ENCODE measurements at places on chromosomes 4 and X.
A peak's percentile ranks its signal among the peaks of the same experiment; 100 is the strongest.

DNA sequence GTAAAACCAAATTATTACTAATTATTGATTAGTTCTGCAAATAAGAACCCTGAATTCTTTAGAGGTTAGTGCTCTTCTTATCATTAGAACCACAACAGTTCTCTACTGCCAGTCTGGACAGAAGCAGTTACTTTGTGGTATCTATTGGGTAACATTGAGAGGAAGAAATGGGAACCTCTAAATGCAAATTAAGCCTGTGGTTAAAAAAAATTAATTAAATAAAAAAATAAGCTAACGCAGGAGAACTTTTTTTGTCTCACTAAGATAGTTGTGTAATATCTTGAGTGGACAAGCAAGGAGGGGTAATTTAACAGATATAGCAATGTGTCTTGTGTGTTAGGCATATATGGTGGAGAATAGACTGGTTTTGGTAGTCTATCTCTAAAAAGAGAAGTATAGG is 32.9 kb upstream of the TET2 start:
- DNase-seq = no peak

DNA sequence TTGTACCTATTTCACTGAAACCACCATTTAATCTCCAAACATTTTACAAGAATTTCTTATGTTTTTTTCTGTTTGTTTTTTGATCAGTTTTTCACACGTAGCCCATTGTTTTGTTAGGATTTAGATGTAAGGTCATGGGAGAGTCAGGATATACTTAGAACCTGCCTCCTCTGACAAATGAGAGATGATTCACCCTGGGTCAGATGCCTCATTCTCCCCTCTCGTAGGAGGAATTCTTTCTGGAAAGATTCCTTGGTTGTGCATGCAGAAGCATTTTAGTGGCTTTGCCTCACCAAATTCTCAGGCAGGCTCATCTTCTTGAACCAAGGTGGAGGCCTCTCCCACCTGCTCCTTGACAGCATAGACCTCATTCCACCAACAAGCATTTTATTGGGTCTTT is 599.3 kb downstream of the SPRY1 start:
- no peak for DNase-seq

GRCh38 chr4:70760662-70761061 is 38.9 kb downstream of the RUFY3 start:
- no peak for DNase-seq

GRCh38 chr4:3668825-3669552 is 97.2 kb upstream of the ADRA2C start:
- DNase-seq = no peak

DNA sequence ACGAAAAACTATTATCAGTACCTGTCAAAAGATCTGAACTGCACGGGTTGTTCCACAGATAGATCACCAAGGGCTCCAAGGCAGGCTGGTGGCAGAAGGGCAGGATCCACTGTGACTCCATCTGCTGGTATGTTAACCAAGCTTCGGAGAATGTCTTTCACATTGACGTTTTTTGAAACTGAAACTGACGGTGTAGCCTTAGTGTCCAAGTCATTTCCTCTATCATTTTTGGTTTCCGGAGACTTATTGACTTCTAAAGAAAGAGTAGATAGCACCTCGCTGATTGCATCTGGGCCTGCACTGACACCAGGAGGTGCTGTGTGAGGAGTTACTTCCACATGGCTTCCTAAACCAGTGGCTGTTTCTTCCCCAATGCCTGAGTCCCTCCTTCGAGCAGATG is 186.9 kb downstream of the LRBA start:
- DNase-seq = peak; percentile 21

DNA sequence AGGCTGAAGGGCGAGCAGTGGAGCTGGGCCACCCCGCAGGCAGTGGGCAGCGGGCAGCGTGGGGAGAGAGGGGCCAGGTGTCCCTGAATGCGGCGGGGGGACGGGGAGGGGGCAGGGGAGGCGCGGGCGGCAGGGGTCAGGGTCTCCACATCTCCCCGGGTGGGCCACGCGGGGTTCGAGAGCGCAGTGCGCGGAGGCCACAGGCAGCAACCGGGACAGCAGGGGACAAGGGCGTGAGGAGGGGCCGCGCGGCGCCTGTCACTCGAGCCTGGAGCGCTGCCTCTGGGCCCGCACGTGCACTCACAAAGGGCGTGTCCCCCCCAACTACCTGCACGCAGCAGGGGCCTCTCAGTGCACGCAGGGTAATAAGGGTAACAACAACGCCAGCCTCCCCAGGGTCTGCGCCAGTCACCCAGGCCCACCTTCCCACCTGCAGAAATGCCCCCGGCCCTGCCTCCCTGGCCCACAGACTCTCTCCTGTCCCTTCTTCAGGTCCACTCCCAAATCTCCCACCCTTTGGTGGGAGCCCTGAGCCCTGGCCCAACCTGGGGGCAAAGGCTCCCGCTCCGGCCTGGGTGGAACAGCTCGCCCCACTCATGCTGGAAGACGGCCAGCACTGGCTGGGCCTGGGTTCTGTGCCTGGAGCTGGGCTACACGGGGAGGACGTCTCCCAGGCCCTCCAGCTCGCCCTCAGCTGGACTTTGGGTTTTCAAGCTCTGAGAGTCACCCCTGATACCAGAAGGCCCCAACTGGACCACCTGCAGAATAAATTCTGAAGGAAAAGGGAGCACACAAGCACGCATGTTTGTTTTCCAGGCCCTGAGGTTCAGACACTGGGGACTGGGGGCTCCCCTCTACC is 53.2 kb downstream of the ZFYVE28 start:
- DNase-seq = no peak

DNA sequence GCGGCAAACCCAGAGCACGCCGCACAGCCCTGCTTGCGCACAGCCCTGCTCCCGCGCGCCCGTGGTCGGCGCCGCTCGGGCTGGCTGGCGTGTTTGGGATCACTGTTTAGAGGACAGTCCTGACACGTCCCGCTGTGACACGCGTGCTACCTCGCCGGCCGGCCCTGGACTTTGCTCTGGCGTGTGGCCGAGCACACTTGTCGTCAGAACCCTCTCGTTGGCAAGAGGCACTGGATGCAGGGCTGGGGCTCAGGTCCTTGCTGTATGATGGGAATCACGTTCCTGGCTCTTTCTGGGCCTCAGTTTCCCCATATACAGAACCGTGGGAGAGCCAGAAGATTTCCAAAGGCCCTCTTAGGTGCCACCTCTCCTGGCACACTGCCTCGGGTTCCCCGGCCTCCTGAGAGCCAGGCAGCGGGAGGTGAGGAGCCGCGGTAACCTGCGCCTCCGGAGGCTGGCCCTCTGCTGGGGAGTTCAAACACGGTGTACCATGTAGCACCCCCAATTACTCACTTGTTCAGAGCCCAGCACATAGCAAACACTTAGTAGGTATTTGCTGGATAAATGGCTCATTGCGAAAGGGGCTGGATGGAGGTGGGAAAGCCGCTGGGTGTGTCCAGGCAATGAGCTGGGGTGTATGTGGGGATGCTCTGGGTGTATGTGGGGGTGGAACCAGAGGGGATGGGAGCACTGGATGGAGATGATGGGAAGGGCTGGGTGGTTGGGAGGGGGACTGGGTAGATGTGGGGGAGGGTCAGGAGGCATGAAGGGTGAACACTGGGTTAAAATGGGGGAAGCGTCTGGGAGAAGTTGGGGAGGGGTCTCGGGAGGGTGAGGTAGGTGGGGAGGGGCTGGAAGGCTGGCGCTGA is 76.6 kb downstream of the HTRA3 start:
- DNase-seq = no peak

DNA sequence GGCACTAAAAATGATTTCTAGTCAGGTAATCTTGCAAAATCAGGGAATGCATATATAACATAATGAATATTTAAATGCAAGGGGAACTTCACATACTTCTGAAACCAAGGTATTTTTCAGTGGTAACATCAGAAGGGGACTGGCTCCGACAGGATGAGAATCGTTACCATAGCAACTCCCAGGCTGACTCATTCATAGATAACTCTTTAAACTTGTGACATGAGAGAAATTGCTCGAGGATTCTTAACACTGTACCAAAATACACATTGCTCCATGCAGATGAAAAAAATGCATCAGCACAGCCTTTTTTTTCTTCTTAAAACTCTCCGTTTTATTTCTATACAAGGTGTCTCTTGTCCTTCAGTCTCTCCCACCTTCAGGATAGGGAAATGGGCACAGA is 114.3 kb downstream of the GABRB1 start:
- no peak for DNase-seq

GRCh38 chrX:147875866-147876596 is 35.7 kb upstream of the FMR1 start:
- DNase-seq = no peak

- DNase-seq = no peak
Measured at GRCh38 chr4:15996773-15997172, 33.8 kb upstream of the FGFBP2 start.

DNA sequence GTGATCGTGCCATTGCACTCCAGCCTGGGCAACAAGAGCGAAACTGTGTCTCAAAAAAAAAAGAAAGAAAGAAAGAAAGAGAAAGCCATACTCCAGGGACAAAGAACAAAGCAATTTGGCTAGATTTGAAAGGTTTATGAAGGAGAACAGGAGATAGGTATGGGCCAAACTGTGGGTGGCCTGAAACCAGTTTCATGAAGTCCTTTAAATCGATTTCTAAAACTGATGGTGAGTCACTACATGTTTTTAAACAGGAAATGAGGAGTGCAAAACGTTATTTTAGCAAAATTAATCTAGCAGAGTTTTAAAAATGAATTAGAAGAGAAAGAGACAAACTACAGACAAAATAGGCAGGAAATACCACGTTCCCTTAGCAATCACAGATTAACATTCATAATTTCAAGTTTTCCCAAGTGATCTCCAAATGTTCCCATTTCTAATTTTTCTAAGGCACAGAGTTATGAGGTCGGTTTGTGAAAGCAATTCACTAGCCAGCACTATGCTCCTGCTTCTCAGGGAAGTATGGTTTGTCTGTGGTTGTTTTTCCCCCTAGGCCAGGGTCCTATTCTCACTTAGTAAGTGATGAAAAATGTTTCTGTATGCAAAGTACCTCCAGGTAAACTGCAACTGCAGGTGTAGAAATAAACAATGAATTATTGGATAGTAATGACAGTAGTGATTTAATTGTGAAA is 190.6 kb downstream of the PPP3CA start:
- no peak for DNase-seq

DNA sequence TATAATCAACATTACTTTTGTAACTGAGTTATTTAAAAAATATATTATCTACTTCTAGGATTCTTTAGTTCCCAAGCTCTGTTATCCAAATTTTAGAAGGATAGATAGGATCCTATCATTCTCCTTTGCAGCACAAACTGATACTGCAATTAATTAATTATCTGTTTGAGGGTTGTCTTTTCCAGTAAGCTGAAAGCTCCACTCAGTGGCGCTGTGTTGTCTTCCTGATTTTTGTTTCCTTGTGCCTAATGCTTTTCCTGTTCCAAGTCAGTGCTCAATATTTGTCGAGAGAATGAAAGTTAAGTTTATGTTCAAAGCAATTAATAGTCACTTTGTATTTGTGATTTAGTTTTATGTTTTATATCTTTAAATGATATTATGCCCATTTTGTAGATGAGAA is 107.4 kb upstream of the ANK2 start:
- no peak for DNase-seq

- peak; percentile 22 for DNase-seq
Measured at GRCh38 chrX:101550362-101550750, at the start of gene ARMCX1. Gene ARMCX1, plus strand, starts transcription at chrX:101550547. Its CDS starts 2,384 bp downstream, at chrX:101552931.

DNA sequence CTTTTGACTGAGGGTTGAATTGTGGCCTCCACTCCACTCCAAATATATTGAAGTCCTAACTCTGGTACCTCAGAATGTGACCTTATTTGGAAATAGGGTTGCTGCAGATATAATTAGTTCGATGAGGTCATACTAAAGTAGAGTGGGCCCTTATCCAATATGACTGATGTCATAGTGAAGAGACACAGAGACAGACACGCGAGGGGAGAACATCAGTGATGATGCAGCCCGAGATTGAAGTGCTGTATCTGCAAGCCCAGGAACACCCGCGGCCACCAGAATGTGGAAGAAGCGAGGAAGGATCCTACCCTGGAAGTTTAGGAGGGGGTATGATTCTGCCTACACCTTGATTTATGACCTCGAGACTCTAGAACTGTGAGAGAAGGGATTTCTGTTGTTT is 279.0 kb downstream of the ANKRD50 start:
- no peak for DNase-seq

- DNase-seq = no peak
Measured at GRCh38 chr4:76178296-76178695, 30.1 kb upstream of the NUP54 start.

GRCh38 chr4:34619531-34620162 is 1624.7 kb downstream of the ARAP2 start:
- DNase-seq = no peak

- no peak for DNase-seq
Measured at GRCh38 chr4:31237233-31237632, 517.1 kb downstream of the PCDH7 start.

DNA sequence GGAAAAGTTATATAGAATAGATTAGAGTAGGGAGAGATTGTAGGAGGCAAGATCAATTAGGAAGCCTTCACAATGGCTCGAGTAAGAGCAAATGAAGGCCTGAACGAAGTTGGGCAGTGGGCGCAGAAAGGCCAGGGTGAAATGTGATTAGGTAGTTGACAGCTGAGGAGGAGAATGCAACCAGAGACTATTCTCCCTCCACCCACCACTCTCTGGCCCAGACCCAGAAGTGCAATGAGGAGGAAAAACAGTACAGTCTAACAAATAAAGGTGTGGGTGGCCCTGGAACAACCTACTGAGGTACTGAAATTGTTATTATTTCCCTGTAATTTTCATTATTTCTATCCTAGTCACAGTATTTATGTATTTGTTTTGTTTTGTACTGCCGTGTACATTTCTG is 176.7 kb downstream of the SLC39A8 start:
- no peak for DNase-seq

DNA sequence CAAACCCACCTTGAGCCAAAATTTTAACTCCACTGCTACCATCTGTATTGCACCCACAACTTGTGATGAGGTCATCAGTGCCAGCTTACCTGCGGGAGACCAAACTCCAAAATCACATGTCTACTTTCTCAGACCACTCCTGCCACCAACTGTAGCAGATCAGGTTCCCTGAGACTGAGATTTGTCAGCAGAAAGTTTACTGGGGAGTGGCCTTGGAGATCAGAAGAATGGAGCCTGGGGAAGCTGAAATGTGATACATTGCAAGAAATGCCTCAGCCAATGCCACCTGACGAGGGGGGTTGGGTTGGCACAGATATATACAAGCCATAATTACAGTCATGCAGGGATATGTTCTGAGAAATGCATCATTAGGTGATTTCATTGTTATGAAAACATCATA is 19.1 kb downstream of the HAUS3 start:
- no peak for DNase-seq

DNA sequence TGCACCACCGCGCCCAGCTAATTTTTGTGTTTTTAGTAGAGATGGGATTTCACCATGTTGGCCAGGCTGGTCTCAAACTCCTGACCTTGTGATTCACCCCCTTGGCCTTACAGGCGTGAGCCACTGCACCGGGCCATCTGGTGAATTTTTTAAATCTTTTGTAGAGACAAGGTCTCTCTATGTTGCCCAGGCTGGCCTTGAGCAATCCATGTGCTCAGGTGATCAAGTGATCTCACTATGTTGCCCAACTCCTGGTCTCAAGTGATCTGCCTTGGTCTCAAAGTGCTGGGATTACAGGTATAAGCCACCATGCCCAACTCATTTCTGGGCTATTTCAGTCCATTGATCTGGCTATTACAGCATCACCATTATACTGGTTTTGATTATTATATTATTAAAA is 22.2 kb upstream of the GALNT7 start:
- no peak for DNase-seq

- no peak for DNase-seq
Measured at GRCh38 chr4:73133784-73134183, 64.3 kb upstream of the COX18 start.

GRCh38 chr4:101806914-101807313 is 16.4 kb downstream of the BANK1 start:
- DNase-seq = no peak

GRCh38 chrX:134688839-134689238 is 30.6 kb upstream of the PLAC1 start:
- DNase-seq = no peak

- no peak for DNase-seq
Measured at GRCh38 chrX:131061306-131061705, 3.2 kb downstream of the ARHGAP36 start.
